ENCODE measurements at places on chromosomes 12 and 14.
A peak's percentile ranks its signal among the peaks of the same experiment; 100 is the strongest.

GRCh38 chr12:100793182-100793581, 1.4 kb upstream of the ANO4 start:
- DNase-seq: peak; percentile 51

DNA sequence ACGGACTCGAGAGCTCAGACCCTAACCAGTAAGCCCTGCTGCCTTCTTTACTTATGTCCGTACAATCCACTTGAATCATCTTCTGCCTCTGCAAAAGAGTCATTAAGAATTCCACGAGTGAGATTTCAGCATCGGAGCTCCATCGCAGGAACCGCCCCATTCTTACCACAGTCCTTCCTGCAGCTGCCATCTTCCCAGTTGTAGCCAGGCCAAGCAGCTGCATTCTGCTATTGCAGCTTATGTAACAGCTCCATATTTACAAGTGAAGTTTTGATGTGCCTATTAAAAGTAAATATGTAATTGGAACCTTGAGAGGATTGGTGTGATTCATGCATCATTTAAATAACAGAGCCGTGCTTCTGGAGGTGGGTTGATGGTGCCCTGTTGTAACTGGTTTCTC, 157.4 kb downstream of the KICS2 start:
- no peak for DNase-seq

DNA sequence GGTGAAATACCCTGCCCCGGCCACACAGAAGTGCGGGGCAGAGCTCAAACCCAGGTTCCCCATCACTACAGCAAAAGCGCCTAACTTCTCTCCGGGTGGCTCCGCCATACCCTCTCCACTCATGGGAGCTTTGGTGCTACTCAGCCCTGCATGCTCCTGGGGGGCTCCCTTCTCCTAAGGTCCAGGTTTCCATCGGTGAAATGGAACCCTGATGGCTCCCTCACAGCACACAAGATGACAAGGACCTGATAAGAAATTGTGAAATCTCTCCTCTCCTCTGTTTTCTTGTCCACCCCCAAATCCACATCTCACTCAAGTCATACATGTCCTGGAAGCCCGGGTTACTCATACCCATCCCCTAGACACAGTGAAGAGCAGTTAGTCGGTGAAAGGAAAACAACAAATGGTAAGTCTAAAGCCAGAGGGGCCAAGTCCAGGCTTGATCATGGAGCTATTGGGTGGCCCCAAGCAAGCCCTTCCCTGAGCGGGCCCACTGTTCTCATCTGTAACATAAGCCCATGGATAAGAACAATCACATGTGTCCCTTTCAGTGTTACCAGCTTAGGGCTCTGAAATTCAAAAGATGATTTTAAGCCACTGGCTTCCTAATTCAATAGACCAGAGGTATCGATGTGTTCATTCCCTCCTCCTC, 317.5 kb downstream of the BCL11B start:
- DNase-seq: no peak

DNA sequence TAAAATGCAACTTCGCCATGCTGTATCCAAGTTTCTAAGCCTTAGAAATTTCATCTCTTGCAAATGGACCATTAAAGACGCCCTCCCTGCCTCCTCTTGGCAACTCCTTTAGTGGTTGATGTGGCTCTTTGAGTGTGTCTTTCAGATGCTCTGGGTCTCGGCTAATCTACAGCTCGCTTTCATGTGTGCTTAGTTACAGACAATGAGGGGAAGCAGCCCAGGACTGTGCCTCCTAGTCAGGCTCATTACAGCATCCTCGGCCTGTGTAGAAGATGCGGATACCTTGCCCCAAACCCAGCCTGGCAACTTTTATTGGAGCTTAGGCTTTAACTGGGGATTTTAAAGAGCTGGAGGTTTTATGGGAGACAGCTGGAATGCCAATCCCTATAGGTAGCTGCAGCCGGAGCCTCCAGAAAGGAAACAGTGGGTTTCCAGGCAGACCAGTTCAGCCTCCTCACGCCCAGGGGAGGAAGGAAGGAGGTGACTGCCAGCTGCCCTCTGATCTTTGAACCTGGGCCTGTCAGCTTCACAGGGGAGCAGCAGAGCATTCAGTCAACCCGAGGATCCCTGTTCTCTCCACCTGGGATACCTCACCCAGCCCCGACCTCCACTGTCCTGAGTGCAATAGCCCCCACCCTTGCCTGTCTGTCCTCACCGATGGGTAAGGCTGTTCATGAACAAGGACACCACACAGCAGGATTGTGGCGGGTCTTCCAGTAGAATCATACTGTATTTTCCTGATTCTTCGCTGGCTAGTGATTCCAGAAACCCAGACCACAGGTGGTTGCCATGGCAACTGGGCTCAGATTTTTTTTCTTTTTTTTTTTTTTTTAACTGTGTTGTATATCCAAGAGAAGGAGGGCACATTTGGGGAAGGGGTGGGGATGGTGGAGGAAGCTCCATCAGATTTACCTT, 638.5 kb downstream of the MED13L start:
- DNase-seq: no peak

GRCh38 chr12:94143438-94143837, 4.9 kb upstream of the PLXNC1 start:
- DNase-seq: no peak

- no peak for DNase-seq
Measured at GRCh38 chr12:43147878-43148277, 404.1 kb downstream of the ADAMTS20 start.

DNA sequence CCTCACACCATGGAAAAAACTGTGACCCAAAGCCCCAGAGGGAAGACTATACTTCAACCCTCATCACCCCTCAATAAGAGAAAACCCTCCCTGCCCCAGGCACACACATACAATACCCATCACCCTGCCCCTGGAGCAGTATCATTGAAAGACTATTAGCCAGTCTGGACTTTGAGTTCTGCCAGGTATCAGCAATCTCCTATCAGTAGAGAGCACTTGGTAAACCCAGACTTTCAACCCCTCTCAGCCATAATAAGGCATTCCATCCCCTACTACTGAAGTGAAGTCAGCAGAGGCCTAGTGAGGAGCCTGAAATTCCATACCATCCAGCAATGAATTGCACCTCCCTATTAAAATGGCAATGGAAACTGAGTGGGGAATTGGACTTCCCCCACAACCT, 16.4 kb upstream of the PRKD1 start:
- DNase-seq: no peak

DNA sequence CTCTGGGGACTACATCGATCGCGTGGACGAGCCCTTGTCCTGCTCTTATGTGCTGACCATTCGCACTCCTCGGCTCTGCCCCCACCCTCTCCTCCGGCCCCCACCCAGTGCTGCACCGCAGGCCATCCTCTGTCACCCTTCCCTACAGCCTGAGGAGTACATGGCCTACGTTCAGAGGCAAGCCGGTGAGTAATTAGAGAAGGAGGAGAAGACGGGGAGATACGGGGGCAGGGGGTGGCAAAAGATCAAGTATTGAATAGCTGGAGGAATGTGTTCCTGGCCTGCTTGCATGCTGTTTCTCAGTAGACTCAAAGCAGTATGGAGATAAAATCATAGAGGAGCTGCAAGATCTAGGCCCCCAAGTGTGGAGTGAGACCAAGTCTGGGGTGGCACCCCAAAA, 21.9 kb downstream of the OS9 start:
- no peak for DNase-seq

GRCh38 chr14:101654051-101654450, 92.8 kb downstream of the DIO3 start:
- no peak for DNase-seq

DNA sequence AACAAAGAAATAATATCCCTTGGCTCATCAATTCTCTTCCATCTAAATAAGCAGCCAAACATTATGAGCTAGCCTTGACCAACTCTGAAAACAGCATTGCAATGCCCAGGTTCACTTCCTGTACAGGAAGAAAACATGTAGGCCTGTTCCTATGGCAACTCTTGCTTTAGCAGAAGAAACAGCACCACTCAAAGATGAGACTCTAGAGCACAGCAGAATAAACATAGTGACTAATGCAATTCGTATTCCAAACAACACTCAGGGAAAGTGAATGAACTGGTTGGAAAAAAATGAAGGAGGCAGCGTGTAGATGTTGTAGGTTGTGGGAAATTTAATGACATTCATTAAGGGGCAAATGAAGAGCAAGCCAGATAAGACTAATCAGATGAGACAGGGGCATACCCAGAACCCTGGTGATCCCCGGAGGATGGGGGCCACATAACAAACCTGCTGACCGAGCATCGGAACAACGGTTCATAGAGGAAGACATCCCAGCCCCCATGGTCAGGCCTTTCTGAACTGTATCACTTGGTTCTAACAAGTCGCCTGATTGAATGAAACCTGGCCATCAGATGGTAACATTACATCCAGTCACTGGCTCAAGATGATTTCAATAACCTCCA, 9.0 kb downstream of the ARHGDIB start:
- peak; percentile 91 for DNase-seq

- DNase-seq: no peak
Measured at GRCh38 chr12:120060717-120061116, 55.8 kb downstream of the RAB35 start.

DNA sequence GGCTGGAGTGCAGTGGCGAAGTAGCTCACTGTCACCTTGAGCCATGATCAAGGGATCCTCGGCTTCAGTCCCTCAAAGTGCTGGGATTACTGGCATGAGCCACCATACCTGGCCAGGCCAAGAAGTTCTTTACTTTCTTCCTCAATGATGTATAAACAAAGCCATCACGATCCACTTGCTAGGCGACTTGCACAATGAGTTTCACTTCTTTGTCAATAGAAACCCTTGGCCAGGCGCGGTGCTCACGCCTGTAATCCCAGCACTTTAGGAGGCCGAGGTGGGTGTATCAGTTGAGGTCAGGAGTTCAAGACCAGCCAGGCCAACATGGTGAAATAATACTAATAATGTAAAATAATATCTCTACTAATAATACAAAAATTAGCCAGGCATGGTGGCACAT, 14.4 kb upstream of the SPSB2 start:
- no peak for DNase-seq

Measured in GM04503 (cell line).